ENCODE measurements at places on chromosomes 5 and 9. TPM values are rescaled to one million over a fixed set of nuclear protein-coding genes. Genes with fewer than 3 reads are reported as not detected.

- H3K4me1 ChIP-seq, result peaks cover 29% of the 10 kb centered on the region
- no peak for DNase-seq
- no peak overlapping the region for H3K27ac ChIP-seq
- no peak overlapping the region for H3K4me3 ChIP-seq
- H3K36me3 ChIP-seq, result no peaks in the 10 kb centered on the region
- no peaks in the 10 kb centered on the region for H3K27me3 ChIP-seq
These were observed 4.7 kb downstream of the NIPBL start for GRCh38 chr5:36881304-36881703.

- no peaks in the 10 kb centered on the region for H3K36me3 ChIP-seq
- H3K4me1 ChIP-seq, result no peaks in the 10 kb centered on the region
- H3K27ac ChIP-seq, result no peak overlapping the region
These were observed 74.0 kb downstream of the GCNT4 start for GRCh38 chr5:74978345-74978744.

The ZSWIM6 gene
- 15.7 TPM for total RNA-seq

GRCh38 chr9:70406434-70406862 is 8.0 kb downstream of the KLF9 start:
- H3K27me3 ChIP-seq, result no peaks in the 10 kb centered on the region
- no peaks in the 10 kb centered on the region for H3K4me1 ChIP-seq
- H3K36me3 ChIP-seq, result no peaks in the 10 kb centered on the region
- H3K27ac ChIP-seq, result peak overlapping the region; percentile 77
- DNase-seq, result no peak
- H3K4me3 ChIP-seq, result peak overlapping the region; percentile 6

DNA sequence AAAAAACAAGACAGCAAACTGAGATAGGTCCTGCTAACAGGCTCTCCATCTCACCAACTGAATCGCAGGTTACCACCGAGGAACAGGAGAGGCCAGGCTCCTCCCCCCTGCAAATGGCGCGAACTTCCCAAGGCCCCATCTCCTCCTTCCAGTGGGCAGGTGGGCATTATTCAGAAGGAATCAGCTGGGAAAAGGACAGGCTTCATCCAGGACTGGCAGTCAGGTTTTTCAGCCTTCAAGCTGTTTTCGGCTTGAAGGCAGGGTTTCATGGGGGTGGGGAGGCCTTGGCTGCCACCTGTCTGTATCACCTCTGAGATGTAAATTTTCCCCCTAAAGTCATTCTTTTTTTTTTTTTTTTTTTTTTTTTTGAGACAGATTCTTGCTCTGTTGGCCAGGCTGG is 79.4 kb downstream of the SFXN1 start:
- H3K27me3 ChIP-seq, result no peaks in the 10 kb centered on the region
- no peak for DNase-seq
- H3K36me3 ChIP-seq, result no peaks in the 10 kb centered on the region
- no peak overlapping the region for H3K4me3 ChIP-seq
- H3K27ac ChIP-seq, result no peak overlapping the region

The IZUMO3 gene
- not detected for total RNA-seq

The EXD3 gene
- 46.2 TPM for total RNA-seq

The RNF130 gene
- 29.7 TPM for total RNA-seq

The TRPM3 gene
- 0.28 TPM for total RNA-seq

GRCh38 chr9:12065050-12065449 is 628.1 kb upstream of the TYRP1 start:
- H3K27me3 ChIP-seq, result no peaks in the 10 kb centered on the region
- no peaks in the 10 kb centered on the region for H3K36me3 ChIP-seq
- no peak overlapping the region for H3K27ac ChIP-seq

- no peaks in the 10 kb centered on the region for H3K27me3 ChIP-seq
- H3K36me3 ChIP-seq, result no peaks in the 10 kb centered on the region
- H3K27ac ChIP-seq, result no peak overlapping the region
- no peak overlapping the region for H3K4me3 ChIP-seq
These were observed 155.6 kb upstream of the VLDLR start for GRCh38 chr9:2465921-2466460.

- H3K27me3 ChIP-seq, result no peaks in the 10 kb centered on the region
- peak; percentile 7 for DNase-seq
- H3K4me1 ChIP-seq, result no peaks in the 10 kb centered on the region
- H3K36me3 ChIP-seq, result no peaks in the 10 kb centered on the region
- no peak overlapping the region for H3K4me3 ChIP-seq
- no peak overlapping the region for H3K27ac ChIP-seq
These were observed 14.5 kb downstream of the FCN2 start for GRCh38 chr9:134895097-134895496.

DNA sequence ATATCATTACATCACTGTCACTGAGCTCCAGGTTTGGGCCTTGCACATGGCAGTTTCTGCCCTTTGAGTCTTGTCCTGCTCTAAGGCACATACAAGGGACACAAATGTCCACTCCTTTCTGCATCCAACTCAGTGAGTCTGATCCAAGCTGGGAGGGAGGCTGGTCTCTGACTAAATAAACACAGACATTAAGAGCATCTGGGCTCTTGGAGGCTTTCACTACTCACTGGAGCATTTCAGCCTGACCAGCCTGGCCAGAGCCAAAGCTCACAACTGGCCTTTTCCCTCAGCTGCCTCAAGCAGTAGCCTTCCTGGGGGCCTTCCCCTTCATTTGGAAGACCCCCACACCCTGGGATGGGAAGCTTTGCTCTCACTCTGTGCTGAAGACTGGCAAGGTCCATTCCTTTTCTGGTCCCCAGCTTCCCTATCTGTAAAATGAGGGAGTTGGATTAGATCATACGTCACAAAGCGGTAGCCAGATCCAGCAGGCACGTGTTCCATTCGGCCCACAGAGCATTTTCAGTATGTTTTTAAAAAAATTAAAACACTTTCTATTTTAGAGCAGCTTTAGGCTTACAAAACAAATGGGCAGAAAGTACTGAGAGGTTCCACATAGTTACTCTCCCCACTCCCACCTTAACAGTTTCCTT is 58.6 kb upstream of the XPA start:
- H3K36me3 ChIP-seq, result no peaks in the 10 kb centered on the region
- DNase-seq, result no peak
- H3K4me1 ChIP-seq, result no peaks in the 10 kb centered on the region
- no peak overlapping the region for H3K4me3 ChIP-seq
- no peak overlapping the region for H3K27ac ChIP-seq

- H3K4me1 ChIP-seq, result peaks cover 75% of the 10 kb centered on the region
- H3K36me3 ChIP-seq, result no peaks in the 10 kb centered on the region
- no peaks in the 10 kb centered on the region for H3K27me3 ChIP-seq
- peak overlapping the region; percentile 98 for H3K27ac ChIP-seq
- H3K4me3 ChIP-seq, result no peak overlapping the region
- peak; percentile 77 for DNase-seq
These were observed 6.0 kb downstream of the B4GALT1 start for GRCh38 chr9:33161011-33161588.

GRCh38 chr9:85984457-85984856 is 43.5 kb downstream of the NAA35 start:
- no peak overlapping the region for H3K27ac ChIP-seq
- no peaks in the 10 kb centered on the region for H3K36me3 ChIP-seq
- H3K4me3 ChIP-seq, result no peak overlapping the region
- H3K27me3 ChIP-seq, result no peaks in the 10 kb centered on the region
- no peak for DNase-seq
- H3K4me1 ChIP-seq, result no peaks in the 10 kb centered on the region

The SIMC1 gene
- total RNA-seq, result 28.0 TPM

- H3K4me1 ChIP-seq, result peaks cover 5% of the 10 kb centered on the region
- no peak for DNase-seq
- no peaks in the 10 kb centered on the region for H3K36me3 ChIP-seq
- no peaks in the 10 kb centered on the region for H3K27me3 ChIP-seq
These were observed 218.0 kb upstream of the PCSK5 start for GRCh38 chr9:75672478-75672877.

DNA sequence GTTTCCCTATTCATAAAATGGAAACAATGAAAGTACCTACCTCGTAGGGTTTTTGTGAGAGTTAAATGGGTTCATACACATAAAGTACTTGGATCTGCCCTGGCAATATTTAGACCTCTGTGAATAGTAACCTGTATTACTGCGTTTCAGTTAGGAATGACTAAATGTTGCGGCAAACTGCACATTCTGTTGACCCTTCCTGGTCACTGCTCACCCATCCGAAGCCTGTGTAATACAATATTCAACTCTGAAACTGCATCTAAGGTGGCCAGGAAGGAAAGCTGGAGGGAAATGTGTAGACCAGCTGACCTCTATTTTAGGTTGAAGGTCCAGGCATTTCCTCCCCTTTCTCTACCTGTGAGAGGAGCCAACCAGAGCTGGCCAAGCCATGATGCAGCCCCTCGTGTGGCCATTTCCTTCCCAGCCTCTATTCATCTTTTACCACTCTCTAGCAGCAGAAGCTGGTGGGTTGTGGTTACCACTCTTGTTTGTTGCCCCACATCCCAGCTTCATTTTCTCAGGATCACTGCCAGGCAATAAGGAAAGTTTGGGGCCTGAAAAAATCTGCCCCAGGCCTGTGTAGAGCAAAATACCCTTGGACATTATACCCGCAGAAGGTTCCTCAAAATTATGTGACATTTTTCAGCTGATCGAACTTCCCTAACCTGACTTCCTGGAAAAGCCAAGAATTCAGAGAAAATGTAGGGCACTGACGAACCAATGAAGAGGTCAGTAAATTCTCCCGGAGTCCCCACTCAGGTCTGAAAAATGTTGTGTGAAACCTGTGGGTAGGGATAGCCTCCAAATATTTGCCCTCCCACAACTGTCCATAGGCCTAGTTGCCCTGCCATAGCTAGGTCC is 20.5 kb upstream of the PDCD1LG2 start:
- no peak for DNase-seq
- no peaks in the 10 kb centered on the region for H3K36me3 ChIP-seq
- no peak overlapping the region for H3K27ac ChIP-seq
- H3K27me3 ChIP-seq, result no peaks in the 10 kb centered on the region
- H3K4me1 ChIP-seq, result no peaks in the 10 kb centered on the region
- H3K4me3 ChIP-seq, result no peak overlapping the region

The SOX30 gene
- 0.66 TPM for total RNA-seq

- no peak overlapping the region for H3K27ac ChIP-seq
- no peak overlapping the region for H3K4me3 ChIP-seq
- no peaks in the 10 kb centered on the region for H3K27me3 ChIP-seq
- DNase-seq, result no peak
- H3K36me3 ChIP-seq, result no peaks in the 10 kb centered on the region
These were observed 2.2 kb upstream of the ERAP1 start for GRCh38 chr5:96809921-96810320.

GRCh38 chr5:17434982-17435381 is 63.0 kb upstream of the TAF11L2 start:
- H3K4me1 ChIP-seq, result no peaks in the 10 kb centered on the region
- no peak overlapping the region for H3K4me3 ChIP-seq
- H3K36me3 ChIP-seq, result no peaks in the 10 kb centered on the region

DNA sequence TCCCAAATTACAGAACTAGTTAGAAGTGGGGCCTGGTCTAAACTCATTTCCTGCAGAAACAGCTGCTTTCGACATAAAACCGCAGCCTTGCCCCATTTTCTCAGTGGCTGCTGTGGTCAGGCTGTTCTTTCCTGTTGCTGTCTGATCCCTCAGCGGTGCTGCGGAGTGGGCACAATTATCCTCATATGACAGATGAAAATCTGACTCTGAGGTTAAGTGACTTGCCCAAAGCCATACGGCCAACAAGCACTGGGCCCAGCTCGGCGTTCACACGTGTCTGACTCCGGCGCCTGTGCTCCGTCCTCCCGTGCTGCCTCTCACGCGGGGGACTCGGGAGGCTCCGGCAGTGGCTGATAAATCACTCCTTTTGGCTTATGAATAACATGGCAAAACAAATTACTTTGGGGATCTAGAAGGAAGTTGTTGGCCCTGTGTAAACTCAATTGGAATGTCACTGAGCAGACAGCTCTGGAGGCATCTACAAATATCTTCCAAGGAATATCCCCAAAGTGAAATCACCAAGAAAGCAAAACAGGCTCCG is 142.6 kb upstream of the LMX1B start:
- H3K27me3 ChIP-seq, result no peaks in the 10 kb centered on the region
- no peaks in the 10 kb centered on the region for H3K36me3 ChIP-seq
- H3K4me1 ChIP-seq, result peaks cover 7% of the 10 kb centered on the region

GRCh38 chr5:151208481-151208914 is 15.4 kb downstream of the CCDC69 start:
- DNase-seq, result no peak
- H3K4me3 ChIP-seq, result no peak overlapping the region
- no peaks in the 10 kb centered on the region for H3K27me3 ChIP-seq
- no peaks in the 10 kb centered on the region for H3K36me3 ChIP-seq
- H3K4me1 ChIP-seq, result no peaks in the 10 kb centered on the region
- H3K27ac ChIP-seq, result peak overlapping the region; percentile 59

DNA sequence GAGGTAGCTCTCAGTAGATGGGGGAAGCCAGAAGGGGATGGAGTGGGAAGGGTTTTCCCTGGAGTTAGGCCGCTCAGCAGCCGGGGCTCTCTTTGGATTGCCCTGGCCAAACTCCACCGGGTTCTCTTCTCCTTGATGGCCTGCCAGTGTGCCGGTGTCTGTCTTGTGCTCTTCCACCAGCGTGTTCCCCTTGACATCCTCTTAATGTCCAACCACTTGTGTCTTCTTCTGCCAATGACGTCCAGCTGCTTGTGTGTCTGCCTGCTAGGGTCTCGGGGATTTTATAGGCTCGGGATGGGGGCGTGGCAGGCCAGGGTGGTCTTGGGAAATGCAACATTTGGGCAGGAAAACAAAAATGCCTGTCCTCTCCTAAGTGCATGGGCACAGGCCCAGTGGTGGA is 313.1 kb upstream of the PUM3 start:
- H3K27ac ChIP-seq, result no peak overlapping the region
- H3K27me3 ChIP-seq, result no peaks in the 10 kb centered on the region
- H3K4me1 ChIP-seq, result no peaks in the 10 kb centered on the region

DNA sequence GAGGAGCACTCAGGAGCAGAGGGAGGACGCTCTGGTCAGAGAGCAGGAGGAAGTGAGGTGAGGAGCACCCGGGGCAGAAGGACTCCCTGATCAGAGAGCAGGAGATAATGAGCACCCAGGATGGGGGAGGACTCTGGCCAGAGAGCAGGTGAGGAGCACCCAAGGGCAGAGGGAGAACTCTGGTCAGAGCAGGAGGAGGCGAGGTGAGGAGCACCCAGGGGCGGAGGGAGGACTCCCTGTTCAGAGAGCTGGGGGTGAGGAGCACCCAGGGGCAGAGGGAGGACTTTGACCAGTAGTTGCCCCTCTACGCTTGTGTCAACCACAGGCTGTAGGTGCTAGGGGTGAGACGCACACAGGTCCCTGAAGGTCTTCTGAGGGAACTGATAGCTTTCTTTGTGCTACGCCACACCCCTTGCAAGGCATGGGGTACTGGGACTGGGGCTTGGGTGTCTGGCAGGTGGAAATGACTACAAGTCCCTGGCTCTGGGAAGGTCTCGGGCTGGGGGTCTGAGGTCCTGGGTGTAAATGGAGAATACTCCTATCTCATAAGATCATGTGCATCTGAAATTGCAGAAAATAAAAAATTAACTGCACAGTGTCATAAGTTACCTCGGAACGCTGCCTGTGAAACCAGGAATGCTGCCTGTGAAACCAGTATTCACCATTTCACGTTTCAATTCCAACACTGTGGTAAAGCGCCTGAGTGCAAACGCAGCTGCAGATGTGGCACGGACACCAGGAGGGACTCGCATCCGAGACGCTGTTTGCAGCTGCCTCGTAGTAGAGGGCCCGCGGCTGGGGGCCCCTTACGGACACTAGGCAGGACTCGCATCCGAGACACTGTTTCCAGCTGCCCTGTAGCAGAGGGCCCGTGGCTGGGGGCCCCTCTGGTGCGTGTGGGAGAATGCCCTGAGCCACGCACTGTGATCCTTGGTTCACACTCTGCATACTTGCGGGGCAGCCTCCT is 27.0 kb upstream of the SLC6A3 start:
- no peaks in the 10 kb centered on the region for H3K27me3 ChIP-seq
- H3K4me1 ChIP-seq, result no peaks in the 10 kb centered on the region
- no peaks in the 10 kb centered on the region for H3K36me3 ChIP-seq
- peak; percentile 21 for DNase-seq
- no peak overlapping the region for H3K27ac ChIP-seq

- H3K27me3 ChIP-seq, result no peaks in the 10 kb centered on the region
- peak overlapping the region; percentile 81 for H3K4me3 ChIP-seq
- no peaks in the 10 kb centered on the region for H3K36me3 ChIP-seq
- H3K27ac ChIP-seq, result peak overlapping the region; percentile 81
- peaks cover 7% of the 10 kb centered on the region for H3K4me1 ChIP-seq
- peak; percentile 58 for DNase-seq
These were observed 902 bp downstream of the HABP4 start for GRCh38 chr9:96450613-96451528.

Data from Peyer's patch (tissue), 4 donors.